DMS 273 treated with DMSO at 0.1 percent for 48 hours (cell line): ENCODE measurements at places on chromosomes 4 and X.

DNA sequence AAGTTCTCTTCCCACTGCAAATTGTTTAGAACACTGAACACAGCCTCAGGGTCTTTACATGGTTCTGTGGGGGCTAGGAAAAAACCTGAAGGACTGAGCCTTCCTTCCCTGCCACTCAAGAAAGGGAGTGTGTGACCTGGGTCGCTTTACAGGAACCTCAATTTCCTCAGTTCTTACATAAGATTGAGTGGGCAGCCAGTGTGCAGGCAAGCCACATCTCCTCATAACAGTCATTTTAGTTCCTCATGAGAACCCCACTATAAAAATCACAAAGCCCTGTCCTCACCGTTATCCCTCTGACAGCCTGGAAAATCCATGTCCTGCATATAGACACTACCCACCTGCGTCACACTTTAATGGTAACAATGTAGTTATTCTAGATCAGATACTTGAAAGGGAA, 2.1 kb upstream of the ETDC start:
- no peak for DNase-seq

GRCh38 chr4:146029147-146029546, 90.5 kb upstream of the ZNF827 start:
- no peak for DNase-seq

DNA sequence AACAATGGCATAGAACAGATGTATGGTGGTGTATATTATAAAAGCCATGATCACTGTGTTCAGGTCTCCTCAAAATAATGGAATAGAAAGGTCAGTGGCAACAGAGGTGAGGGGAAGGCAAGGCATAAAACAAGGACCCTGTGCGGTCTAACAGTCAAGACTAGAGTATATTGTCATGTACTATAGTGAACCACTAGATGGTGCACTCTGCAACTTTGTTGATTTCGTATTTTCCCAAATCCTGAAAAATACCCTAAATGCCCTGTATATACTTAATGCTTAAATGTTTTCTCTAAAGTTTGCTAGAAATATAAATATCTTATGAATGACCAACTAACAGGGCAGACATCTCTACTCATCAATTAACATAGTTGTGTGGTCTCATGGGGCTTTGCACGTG, 453.0 kb downstream of the PCDH11X start:
- DNase-seq, result no peak

GRCh38 chr4:110132816-110133719, 65.3 kb downstream of the ELOVL6 start:
- no peak for DNase-seq

GRCh38 chr4:60657807-60658206, 542.3 kb upstream of the ADGRL3 start:
- DNase-seq, result no peak

GRCh38 chr4:4386736-4387392, at the start of gene NSG1:
Gene NSG1 (plus strand): TSS chr4:4387102. CDS start chr4:4387630, 528 bp downstream.
- no peak for DNase-seq

- DNase-seq, result no peak
Observed at GRCh38 chr4:25252230-25253070, 18.6 kb downstream of the PI4K2B start.

- DNase-seq, result no peak
Observed at GRCh38 chr4:1794809-1795298, 1.8 kb downstream of the FGFR3 start.

- DNase-seq, result no peak
Observed at GRCh38 chrX:48559636-48560035, 14.6 kb upstream of the RBM3 start.
